Skeletal muscle tissue (tissue), 5 donors: ENCODE measurements at places on chromosomes 16 and 17. TPM values are rescaled to one million over a fixed set of nuclear protein-coding genes. Genes with fewer than 3 reads are reported as not detected.

Gene CETP
- total RNA-seq: 3.1 TPM

Gene ACAP1
- total RNA-seq: 2.1 TPM

Gene SPNS2
- total RNA-seq: 2.6 TPM

Gene CCL4
- total RNA-seq: 1.6 TPM

Gene MT1A
- total RNA-seq: not detected

Gene APOBR
- total RNA-seq: under 0.01 TPM

Gene LPO
- total RNA-seq: not detected

Gene C16orf46
- not detected for total RNA-seq

Gene FNDC8
- not detected for total RNA-seq

Gene FLYWCH2
- 10.4 TPM for total RNA-seq

Gene MARVELD3
- not detected for total RNA-seq

Gene CTRL
- 1.0 TPM for total RNA-seq

Gene LMF1
- 6.8 TPM for total RNA-seq

Gene BAIAP3
- total RNA-seq: 1.0 TPM

Gene COG4
- 66.8 TPM for total RNA-seq

Gene CEP295NL
- total RNA-seq: 1.6 TPM

Gene SLFN12L
- total RNA-seq: 0.52 TPM

Gene MAP2K3
- total RNA-seq: 11.5 TPM

Gene CACNA1G
- 3.7 TPM for total RNA-seq

Gene CYB561
- total RNA-seq: 4.2 TPM

Gene PYY
- not detected for total RNA-seq

Gene BICDL2
- total RNA-seq: not detected

Gene SCPEP1
- 12.5 TPM for total RNA-seq

Gene NTN3
- 5.2 TPM for total RNA-seq

Gene CCL18
- not detected for total RNA-seq

Gene MYH3
- total RNA-seq: 6,986 TPM

Gene SEPTIN12
- total RNA-seq: not detected

Gene GID4
- total RNA-seq: 5.2 TPM

Gene PLXDC1
- total RNA-seq: 0.52 TPM

Gene KRT34
- total RNA-seq: not detected

Gene IRX6
- total RNA-seq: not detected

Gene CES1
- total RNA-seq: 1.0 TPM

Gene SKA2
- 25.1 TPM for total RNA-seq

Gene SCNN1B
- not detected for total RNA-seq

Gene TSPOAP1
- 1.0 TPM for total RNA-seq

Gene ADCY9
- total RNA-seq: 8.9 TPM

Gene LRRC75A
- total RNA-seq: 3.7 TPM

Gene ADAD2
- total RNA-seq: not detected

Gene KRT25
- not detected for total RNA-seq

Gene SLC2A4
- total RNA-seq: 34.4 TPM

Gene KRT16
- total RNA-seq: 0.52 TPM

Gene ALOX15
- total RNA-seq: 0.52 TPM
